ENCODE measurements at places on chromosomes 7 and 10.

DNA sequence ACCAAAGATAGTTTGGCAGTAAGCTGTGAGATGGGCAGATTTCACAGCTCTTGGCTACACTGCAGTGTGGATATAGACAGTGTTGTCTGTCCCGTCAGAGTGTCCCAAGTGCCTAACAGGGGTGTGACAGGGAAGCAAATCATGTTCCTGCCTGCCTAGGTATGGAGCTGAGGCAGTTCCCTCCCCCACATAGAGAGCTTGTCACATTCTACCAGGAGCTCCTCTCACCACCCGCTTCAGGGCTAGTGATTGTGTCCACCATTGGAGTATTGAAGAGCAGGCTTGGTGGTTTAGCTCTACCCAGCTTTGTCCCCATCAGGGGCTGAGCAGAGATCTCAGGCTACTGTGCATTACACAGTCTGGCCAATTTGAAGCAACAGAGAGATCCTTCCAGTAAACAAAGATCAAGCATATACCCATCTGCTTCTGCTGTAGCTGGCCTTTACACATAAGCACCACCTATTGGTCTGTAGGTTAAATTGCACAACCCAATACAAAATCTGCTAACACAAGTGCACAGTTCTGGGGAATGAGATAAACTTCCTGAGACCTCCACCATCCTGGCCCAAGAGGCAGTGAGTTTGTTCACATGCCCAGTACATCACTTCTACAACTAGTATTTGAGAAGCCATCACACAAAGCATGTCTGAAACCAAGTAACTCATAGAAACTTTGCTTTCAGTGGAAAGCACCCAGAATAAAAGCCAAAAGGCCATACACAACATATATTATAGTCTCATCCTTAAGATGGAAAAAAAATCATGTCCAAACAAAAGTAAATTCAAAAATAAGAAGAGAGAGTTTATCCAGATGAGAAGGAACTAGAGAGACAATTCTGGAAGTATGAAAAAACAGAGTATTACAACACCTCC, 67.3 kb downstream of the GLCCI1 start:
- peak; percentile 62 for DNase-seq

- DNase-seq = no peak
Measured at GRCh38 chr7:96591900-96592676, 117.6 kb downstream of the SEM1 start.

DNA sequence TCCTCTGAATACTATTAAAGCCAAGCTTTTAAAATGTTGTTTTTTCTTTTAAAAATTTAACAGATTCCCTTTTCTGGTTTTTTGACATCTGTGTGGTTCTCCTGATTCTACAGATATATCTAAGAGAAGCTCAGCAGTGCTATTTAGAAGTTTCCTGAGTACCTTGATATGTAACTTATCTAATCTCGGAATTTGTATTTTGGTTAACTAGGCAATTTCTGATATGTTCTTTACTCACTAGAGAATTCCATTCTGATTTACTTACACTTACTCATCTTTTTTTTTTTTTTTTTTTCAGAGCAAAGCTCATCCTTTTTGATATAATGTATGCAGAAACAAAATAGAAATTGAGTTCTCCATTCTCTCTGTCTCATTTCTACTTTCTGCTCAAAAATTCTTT, 63.8 kb downstream of the PALS2 start:
- DNase-seq = no peak

GRCh38 chr7:45649560-45650346, 75.6 kb downstream of the ADCY1 start:
- DNase-seq = no peak

- no peak for DNase-seq
Measured at GRCh38 chr7:108376206-108376605, 80.0 kb downstream of the NRCAM start.

- no peak for DNase-seq
Measured at GRCh38 chr7:87475359-87476178, at the start of gene ABCB4. Gene ABCB4, minus strand, starts transcription at chr7:87475680. Its CDS starts 215 bp downstream, at chr7:87475465.

- no peak for DNase-seq
Measured at GRCh38 chr10:123869020-123869414, 22.6 kb downstream of the CPXM2 start.

DNA sequence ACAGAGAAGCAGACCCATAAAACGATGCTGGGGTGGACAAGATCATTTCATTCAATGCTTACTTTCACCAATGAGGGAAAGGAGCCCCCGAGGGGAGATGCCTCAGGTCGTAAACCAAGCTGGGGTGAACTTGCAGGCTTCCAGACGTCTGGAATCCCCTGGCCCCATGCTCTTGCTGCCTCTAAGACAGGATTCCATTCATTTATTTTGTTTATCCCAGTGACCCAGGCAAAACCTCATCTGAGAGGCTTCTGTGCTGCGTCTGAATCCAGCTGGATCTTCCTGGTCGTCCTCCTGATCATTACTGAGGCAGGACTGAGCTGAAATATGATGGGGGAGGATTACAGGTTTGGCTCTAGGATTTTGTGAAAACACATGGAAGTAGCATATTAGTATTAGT, 182.9 kb downstream of the MYOF start:
- no peak for DNase-seq

DNA sequence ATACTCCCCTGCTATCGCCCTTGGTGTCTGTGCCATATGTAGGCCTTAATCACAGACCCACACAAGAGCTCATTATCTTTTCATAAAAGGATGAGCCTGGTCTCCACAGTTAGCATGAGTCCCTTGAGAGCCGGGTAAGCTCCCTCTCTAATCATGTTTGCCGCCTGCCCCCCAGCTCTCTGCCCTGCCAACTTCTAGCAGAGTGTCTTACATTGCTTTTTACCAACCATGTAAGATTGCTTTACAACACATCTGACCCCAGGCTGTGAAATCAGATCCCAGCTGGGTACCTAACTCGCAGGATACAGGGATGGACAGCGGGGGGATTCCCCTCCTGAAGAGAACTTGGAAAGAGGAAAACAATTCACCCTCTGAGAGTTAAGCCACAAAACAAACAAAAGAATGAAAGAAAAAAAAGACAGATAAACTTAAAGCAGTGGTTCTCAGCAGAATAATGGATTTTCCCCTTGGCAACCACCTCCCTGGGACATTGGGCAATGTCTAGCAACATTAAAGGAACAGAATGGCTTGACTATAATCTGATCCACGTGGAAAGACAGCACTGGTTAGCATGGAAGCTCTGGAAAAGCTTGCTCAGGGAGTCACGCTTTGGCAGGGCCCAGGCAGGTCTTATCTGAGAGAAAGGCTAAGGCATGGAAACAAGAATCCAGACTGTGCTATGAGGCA, 39.4 kb upstream of the ATOH7 start:
- no peak for DNase-seq

- no peak for DNase-seq
Measured at GRCh38 chr7:70771451-70771850, 360.5 kb upstream of the GALNT17 start.

DNA sequence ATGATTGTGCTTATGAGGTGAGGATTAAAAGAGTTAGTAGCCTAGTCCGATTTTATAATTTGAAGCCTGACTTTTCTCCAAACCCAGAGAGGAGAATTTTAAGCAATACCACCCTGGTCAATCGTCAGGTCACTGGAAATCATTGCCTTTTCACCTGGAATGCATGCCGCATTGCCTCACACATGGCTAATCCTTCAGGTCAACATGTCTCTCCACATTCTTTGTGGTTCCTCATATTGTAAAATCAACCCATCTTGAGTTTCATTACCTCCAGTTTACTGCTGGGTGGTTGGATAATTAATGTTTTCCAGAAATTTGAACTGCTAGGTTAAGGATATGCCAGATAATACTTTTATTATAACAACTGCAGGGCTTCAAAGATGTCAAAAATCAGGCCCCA, 55.6 kb upstream of the SEMA3E start:
- DNase-seq = no peak

DNA sequence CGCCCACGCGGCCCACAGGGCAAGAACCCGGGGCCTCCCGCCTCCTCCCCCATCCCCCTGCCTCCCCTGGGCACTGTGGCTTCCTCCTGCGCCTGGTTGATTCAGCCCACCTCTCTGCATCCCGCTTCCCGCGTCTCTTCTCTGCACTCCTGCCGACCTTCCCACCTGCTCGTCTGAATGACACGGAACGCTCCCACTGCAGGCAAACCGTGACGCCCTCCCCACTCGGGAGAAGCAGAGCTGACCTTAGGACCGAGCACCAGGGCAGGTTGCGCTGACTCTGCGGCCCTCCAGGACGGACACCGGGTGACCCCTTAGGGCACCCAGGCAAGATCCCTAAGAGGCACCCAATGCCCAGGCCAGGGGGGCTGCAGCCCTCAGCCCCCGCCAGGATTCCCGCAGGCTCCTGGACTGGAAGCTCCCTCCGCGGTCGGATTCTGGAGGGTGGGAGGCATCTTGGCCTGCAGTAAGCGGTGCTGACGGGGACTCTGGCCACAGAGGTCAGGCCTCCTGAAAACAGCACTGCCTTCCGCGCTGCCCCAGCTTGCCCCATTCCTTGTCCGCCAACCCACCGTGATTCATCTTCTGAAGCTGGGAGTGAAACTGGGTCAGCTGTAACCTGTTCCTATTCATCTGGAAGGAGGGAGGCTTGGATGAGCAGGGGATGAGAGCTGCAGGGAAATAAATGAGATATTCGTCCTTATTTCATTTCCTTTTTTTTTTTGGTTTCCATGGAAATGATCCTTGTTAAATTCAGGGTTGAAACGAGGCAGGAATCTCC, 990 bp downstream of the CALML3 start:
- DNase-seq = no peak

DNA sequence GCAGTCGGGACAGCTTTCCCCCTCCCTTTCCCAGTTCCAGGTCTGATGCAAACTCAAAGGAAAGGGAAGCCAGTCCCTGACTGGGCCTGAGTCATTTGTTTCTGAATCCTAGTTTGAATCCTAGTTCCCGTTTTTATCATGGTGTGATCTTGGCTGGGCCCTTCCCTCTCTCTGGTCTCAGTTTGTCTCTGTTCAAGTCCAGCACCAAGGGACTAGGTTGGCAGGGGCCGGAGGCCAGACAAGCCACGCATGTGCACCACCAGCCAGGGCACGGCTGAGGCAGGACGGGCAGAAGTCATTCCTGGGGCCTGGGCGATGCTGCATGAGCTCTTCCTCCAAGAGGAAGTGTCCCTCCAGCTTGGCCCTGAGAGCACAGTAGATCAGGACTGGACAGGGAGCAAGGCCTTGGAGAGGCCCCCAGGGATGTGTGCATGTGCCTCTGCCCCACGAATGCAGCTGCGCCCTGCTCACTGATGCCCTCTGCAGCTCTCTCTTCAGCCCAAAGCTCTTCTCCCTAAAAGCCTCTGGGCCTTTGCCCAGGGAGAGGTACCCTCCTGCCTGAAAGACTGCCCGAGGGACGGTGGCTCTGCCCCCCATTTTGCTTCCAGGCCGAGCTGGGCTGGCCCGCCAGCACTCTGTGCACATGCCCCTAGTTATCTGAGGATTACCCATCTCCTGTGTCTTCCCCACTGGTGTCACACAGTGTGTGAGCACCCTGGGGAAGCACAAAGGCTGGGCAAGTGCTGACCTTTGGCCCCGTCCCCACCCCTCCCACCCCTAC, 86.7 kb downstream of the ZMIZ1 start:
- peak; percentile 31 for DNase-seq

Measured in OCI-LY7 (cell line).